Fibroblast of lung (primary cell): ENCODE measurements at places on chromosomes 5 and 9. TPM values are rescaled to one million over a fixed set of nuclear protein-coding genes. Genes with fewer than 3 reads are reported as not detected.

DNA sequence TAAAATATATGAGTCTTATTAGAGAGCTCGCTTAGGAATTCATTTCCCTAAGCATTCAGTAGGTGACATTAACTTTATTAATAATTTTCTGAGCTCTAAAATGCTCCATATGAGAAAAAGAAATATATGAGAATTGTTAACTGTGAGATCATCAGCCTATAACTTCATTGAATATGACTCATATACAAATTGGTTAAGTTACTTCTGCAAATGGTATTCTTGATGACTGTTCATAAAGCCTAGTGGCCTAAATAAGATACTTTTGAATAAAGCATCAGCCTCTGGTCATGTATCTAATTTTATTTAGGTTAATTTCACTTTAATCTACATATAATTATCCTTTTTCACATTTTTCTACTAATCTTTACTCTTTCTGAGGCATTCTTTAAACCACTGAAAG is 710.2 kb upstream of the ACO1 start:
- H3K27ac ChIP-seq: no peak overlapping the region
- DNase-seq: peak; percentile 20
- H3K4me3 ChIP-seq: no peak overlapping the region
- no peaks in the 10 kb centered on the region for H3K4me1 ChIP-seq

Gene FOXD4L6
- total RNA-seq: not detected in 2 replicates

DNA sequence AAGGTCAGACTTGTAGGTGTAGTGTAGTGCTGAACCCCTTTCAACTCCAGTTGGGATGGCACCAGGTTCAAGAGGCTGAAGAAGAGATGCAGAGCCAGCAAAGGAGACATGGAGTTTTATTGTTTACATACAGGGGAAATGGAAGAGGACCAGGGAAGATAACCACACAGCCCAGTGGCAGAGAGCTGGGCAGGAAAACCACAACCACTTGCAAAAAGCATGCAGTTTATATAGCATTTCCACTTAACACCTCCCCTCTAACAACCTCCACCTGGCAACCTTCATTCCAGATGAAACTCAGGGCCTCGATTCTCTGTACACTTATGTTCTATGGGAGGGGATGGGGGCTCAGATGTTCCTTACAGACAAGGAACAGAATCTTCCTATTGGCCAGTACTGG is 56.9 kb downstream of the SNX24 start:
- DNase-seq: no peak
- no peak overlapping the region for H3K4me3 ChIP-seq
- H3K36me3 ChIP-seq: no peaks in the 10 kb centered on the region
- H3K27me3 ChIP-seq: no peaks in the 10 kb centered on the region
- no peak overlapping the region for H3K27ac ChIP-seq

Gene STPG3
- total RNA-seq: not detected in 2 replicates

Gene GDNF
- total RNA-seq: 0.51 and 0.83 TPM in 2 replicates

Gene PCDHB14
- total RNA-seq: 0.77 and 1.7 TPM in 2 replicates

DNA sequence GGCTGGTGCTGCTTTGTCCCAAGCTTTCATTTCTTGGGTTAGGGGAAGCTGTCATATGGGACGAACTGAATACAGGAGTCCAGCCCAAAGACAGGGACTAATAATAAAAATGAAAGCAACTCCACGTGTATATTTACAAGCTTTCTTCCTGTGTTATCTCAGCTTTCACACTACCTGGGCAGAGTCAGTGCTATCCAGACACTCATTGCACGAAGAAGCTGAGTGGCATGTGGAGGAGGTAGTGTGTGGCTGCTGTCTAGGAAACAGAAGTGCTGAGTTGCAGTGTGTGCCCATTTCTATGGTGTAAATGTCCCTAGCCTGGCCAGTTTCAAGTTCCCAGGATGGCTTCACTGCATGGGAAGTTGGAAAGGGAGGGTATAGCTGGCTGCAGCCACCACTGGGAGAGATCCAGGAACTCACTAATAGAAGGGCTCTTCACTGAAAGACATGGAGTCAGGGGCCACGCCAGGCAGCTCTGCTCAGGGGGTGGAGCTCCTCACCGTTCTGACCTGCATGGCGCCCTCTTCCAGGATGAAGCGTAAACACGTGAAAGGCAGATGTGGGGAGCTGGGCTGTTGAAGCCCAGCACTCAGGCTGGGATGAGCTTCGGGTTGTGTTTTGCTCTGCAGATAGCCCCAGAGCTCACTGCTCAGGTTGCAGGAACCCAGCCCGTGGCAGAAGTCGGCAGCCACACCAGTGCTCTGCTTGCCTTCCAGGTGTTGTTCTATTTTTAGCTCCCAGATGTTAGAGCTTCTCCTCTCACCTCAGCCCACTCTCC is 116.9 kb downstream of the IRX2 start:
- no peak for DNase-seq
- H3K4me3 ChIP-seq: no peak overlapping the region
- H3K4me1 ChIP-seq: no peaks in the 10 kb centered on the region
- H3K36me3 ChIP-seq: no peaks in the 10 kb centered on the region
- H3K27me3 ChIP-seq: no peaks in the 10 kb centered on the region

GRCh38 chr5:77129391-77129990 is 42.4 kb upstream of the ZBED3 start:
- H3K4me1 ChIP-seq: peaks cover 12% of the 10 kb centered on the region
- H3K27me3 ChIP-seq: no peaks in the 10 kb centered on the region
- no peak overlapping the region for H3K4me3 ChIP-seq
- no peak overlapping the region for H3K27ac ChIP-seq
- no peaks in the 10 kb centered on the region for H3K36me3 ChIP-seq
- DNase-seq: peak; percentile 41

Gene PDGFRB
- 151 and 231 TPM in 2 replicates for total RNA-seq

Gene HIGD2A
- 41.6 and 54.7 TPM in 2 replicates for total RNA-seq

Gene DNAI1
- total RNA-seq: not detected in 2 replicates

DNA sequence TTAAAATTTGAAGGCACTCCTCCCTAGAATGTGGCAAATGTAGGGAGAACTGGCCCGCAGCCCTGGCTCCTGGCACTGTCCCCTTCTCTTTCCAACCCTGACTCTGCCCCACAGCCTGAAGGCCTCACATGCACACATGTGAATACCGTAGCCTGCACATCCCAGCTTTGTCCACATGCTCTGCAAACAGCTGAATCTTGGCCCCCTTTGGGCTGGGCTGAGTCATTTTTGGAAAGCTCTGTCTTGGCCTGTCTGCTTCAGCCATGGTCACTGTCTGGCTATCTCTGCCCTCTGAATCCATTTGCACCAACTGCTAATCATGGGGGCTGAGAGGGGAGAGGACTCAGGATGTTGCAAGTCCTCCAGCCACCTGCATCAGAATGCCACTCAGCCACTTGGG is 22.1 kb upstream of the GALNT10 start:
- no peak overlapping the region for H3K4me3 ChIP-seq
- no peak overlapping the region for H3K27ac ChIP-seq
- H3K36me3 ChIP-seq: no peaks in the 10 kb centered on the region
- no peak for DNase-seq
- H3K4me1 ChIP-seq: no peaks in the 10 kb centered on the region

Gene RNF145
- 54.2 and 57.8 TPM in 2 replicates for total RNA-seq

GRCh38 chr9:135344523-135344901 is 135.1 kb upstream of the PPP1R26 start:
- no peak overlapping the region for H3K4me3 ChIP-seq
- H3K27ac ChIP-seq: no peak overlapping the region
- no peaks in the 10 kb centered on the region for H3K36me3 ChIP-seq
